Activated CD4-positive, alpha-beta memory T cell treated with anti-CD3 and anti-CD28 coated beads, Interleukin-2, amount 10 ng/mL, durations not matched to agents 7 days and 5 days (primary cell): ENCODE measurements at places on chromosomes 11 and 22.

GRCh38 chr22:39349506-39349966 lies 255 bp upstream of the SYNGR1 start:
- DNase-seq = no peak

DNA sequence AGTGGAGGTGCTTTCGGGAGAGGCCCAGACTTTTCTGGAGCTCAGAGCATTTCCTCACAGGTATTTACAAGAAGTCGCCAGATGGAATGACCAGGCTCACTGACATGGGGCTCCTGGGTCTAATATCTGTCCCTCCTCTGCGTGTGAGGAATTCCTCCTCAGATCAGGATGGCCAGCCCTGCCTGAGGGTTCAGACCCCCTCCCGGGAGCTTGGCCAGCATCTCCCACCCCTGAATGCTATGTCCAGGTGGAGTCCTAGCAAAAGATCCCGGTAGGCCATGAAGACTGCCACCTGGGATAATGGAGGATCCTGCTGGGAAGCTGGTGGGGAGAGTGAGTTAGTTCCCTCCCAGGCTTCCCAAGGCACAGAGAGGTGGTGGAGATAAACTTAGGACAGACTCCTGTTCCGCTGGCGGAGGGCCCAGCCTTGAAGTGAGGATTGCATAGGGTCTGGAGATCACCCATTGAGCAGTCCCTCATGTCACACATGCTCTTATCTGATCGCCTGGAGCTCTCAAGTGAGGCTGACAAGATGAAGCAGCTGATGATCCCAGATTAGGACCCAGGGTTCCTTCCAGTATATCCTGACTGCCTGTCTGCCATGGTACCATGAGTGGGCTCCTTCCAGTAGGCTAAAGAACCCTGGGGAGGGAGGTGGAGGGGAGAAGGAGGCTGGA lies 5.7 kb downstream of the OAF start:
- no peak for DNase-seq

DNA sequence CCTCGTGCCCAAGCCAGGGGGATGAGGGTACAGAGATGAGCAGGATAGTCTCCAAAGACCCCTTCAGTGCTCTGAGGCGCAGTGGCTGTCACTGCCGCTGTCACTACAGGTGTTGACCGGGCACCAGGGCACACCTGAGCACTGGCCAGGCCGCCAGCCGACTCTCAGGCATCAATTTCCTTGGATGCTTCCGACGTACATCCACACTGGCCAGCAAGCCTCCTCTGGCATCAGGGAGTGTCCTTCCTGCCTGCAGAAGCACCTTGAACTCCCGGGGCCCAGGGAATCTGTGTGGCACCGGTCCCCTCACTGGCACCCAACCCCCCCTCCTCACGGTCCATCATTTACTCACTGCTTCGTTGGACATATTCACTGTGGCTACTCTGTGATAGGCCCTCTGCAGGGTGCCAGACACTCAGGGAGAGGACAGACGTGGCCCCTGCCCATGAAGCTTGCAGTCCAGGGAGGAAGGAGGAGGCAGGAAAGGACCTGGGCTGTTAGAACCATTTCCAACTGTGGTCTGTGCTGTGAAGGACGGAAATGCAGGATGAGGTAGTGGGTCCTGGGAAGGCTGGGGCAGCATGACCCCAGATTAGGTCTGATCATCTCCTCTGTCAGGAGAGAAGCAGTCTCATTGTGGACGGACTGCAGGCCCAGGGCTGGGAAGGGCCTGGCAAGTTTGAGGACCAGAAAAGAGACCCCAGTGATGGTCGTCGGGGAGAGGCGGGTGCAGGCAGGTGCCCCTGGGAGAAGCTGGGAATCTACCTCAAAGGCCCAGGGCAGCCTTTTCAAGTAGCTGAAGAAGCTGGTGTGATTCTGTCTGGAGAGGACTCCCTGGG lies 46.3 kb upstream of the ANO1 start:
- no peak for DNase-seq

DNA sequence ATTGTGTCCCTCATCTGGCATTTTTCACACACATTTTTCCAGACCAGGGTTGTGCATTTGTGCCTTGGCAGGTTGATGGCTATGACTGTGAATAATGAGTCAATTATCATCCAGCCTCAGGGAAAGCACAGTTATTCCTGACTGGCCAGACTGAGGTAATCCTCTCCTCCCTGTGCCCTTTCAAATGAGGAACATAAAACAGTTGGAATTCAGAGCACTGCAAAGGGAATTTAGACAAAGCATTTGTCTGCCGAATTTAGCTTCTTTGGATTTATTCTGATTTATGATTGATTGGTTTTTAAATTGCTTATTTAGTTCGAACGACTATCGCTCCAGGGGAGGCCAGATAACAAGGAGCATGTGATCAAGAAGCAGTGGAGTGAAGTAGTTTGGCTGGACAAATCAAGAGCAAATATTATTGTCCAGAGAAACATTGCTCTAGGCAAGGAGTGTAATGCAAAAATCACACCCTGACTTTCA lies 30.8 kb upstream of the RAG2 start:
- DNase-seq = no peak

DNA sequence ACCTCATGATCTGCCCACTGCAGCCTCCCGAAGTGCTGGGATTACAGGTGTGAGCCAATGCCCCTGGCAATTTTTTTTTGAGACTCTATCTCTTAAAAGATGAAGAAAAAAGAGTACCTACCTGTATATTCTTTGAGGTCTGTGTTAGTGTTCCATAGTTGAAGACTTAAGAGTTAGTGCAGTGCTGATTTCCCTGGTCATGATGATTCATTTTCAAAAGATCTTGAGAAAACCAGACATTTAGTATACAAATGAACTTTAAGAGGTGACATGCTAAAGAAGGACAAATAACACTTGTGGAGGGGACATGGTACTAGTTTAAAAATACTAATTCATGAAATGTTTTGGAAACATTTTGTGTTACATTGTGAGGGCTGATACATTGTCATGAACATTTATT lies 17.7 kb downstream of the CBL start:
- no peak for DNase-seq

DNA sequence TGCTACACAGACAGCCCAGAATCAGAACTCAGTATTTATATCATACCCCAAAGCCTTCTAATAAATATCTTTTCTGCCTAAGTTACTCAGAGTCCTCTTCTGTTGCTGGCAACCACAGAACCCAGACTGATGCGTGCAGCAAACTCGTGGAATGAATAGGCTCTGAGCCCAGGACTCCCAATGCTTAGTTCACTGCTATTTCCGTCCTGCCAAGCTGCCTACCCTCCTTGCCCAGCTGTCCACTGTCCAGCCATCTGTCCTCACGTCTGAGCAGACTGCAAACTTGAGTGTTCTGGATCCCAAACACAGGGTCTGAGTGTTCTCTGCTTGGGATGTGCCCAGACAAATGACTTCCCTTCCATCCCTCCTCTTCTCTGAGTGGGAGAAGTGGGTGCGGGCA lies 19.4 kb downstream of the PTPN5 start:
- no peak for DNase-seq

DNA sequence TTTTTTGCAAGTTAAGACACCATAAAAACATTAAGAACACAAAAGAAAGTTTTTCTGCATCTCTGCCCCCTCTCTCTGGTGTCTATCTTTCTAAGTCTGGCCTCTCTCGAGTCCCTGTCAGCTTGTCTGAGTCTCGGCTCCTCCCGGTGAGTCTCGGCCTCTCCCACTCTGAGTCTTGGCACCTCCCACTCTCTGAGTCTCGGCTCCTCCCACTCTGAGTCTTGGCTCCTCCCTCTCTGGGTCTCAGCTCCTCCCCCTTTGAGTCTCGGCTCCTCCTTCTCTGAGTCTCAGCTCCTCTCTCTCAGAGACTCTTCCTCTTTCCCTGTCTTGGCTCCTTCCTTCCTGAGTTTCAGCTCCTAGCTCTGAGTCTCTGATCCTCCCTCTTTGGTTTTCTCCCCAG lies 72.5 kb upstream of the AMPD3 start:
- DNase-seq = no peak

- no peak for DNase-seq
These were observed 420.9 kb downstream of the METTL15 start for GRCh38 chr11:28529046-28529445.

DNA sequence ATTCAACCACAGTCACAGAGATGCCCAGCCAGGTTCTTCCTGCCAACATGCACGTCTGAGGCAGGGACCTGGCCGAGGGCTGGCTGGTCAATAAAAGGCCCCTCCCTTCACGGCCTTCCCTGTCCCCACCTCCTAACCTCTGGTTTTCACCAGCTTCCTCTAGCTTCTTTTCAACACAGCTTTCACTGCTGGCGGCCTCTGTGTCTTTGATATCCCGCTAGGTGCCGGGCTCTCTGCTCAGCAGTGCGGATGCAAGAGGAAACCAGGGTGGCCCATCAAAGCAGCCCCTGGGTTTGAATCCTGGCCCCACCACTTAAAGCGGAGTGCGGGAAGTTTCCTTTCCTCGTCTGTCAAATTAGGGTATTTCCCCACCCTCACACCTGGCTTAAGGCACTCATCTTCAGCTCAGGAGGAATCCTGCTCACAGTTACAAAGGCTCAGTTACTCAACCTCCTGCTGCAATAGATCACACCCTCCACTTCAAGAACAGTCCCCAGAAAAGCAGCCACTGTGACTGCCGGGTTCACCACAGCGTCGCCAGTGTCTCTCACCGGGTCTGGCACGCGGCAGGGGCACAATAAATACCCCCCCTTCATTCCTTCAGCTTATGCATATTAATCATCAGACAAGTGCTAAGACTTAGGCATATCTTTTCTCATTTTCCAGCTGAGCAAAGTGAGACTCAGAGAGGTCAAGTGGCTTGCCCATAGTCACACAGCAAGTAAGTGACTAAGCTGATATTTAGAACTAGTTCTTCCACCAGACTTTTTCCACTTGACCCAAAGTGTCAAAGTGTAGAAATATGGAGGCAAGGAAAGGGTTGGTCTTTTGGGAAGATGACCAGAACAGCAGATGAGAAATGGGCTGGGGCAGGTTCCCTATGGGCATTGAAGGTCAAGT lies 45.7 kb downstream of the TXN2 start:
- peak; percentile 53 for DNase-seq

DNA sequence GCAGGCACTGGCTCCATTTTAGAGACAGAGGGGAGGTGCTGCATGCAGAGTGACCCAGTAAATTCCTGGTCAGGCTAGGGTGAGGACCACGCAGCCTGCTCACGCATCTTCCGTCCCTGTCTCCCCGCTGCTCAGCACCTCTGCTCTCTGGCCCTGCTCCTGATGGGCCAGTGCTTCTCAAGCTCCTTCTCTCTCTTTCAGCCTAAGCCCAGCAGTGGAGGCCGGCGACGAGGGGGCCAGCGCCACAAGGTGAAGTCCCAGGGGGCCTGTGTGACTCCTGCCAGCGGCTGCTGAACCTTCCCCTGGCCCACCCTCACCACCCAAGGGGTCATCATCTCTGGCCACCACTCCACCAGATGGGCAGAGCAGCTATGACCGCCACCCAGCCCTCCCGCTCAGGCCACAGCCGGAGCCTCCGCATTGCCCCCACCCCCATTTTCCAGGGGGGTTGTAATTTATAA lies 24.7 kb downstream of the GTPBP1 start:
- no peak for DNase-seq

GRCh38 chr22:20943104-20943933 lies 23.7 kb upstream of the AIFM3 start:
- no peak for DNase-seq

GRCh38 chr22:20853236-20853660 lies 5.4 kb downstream of the PI4KA start:
- no peak for DNase-seq

DNA sequence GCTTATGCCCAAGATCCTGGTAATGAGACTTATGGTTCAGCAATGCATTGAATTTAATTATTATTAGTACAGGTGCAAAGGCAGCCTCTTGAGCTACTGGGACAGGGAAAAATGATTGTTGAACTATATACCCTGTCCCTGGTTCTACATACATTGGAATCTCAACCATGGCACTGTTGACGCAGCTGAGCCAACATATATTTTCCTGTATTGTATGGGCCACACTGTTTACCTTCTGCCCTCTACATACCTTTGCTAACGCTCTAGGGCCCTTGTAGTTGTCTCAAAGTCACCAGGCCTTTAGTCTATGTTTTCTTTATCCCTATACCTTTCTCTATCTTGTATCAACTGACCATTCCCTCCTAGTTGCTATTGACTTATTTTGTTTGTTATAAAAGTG lies 22.6 kb downstream of the KREMEN1 start:
- DNase-seq = no peak

DNA sequence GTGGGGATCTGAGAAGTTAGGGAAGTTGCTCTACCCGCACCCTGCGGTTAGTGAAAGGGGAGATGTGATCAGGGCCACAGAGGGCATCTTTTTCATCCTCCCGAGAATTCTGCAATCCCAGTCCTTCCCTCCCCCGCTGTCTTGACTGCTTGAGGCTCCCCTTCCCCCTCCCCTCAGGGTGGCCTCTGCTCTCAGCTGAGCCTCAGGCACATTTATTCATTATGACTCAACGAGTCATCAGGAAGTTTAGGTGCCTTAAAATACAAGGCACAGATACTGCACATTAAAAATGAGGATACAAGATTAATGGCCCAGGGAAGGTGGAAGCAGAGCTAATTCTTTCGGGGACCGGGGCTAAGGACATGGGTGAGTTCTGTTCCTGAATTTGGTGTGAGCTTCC lies 104.0 kb downstream of the CACNA1I start:
- DNase-seq = no peak

DNA sequence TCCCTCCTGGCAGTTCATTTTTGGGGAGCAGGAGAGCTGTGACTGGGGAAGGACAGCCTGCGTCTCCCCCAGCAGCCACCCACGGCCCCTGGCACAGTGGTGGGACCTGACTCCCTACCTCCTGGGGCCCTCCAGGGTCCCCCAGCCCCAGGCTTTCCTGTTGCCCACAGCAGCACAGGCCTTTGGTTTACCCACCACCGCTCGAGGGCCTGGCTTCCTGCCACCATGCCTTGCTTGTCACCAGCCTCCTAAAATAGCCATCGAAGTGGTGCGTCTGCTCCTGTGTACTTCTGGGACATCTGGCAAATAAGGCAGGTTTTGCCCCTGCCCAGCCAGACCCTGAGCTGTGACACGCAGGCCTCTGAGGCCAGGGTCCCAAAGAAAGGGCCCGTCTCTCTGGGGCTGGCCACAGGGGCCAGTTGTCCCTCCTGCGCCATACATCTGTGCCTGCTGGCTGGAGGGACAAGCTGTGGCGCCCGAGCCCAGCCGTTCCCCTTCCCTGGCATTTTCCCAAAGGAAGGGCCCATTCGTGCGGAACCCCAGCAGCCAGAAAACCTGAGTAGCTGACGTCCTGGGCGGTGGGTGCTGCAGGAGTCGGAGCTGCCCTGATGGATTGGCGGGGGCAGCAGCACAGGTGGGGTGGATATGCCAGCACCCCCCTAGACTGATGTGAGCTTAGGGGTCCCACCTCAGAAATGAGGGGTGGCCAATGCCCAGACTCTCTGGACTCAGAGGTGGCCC lies 14.6 kb downstream of the PHLDA2 start:
- no peak for DNase-seq

- DNase-seq = no peak
These were observed 13.3 kb downstream of the ROBO4 start for GRCh38 chr11:124884340-124884739.
